Amygdala (tissue), 56 donors: ENCODE measurements at places on chromosomes 2 and 18.

DNA sequence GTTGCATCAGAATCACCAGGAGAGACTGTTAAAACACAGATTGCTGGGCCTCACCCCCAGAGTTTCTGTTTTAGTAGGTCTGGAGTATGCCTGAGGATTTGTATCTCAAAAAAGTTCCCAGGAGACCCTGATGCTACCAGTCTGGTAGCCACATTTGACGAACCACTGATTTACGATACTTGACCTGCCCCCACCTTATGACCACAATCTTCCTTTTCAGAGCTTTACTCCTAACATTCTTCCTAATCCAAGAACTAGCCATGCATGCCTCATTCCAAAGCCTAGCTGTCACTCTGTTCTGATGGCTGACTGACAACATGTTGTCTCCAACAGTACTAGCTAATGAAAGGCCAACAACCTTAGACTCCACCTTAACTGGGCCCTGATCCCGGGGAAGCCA, 191.4 kb downstream of the MBD2 start:
- DNase-seq = no peak

DNA sequence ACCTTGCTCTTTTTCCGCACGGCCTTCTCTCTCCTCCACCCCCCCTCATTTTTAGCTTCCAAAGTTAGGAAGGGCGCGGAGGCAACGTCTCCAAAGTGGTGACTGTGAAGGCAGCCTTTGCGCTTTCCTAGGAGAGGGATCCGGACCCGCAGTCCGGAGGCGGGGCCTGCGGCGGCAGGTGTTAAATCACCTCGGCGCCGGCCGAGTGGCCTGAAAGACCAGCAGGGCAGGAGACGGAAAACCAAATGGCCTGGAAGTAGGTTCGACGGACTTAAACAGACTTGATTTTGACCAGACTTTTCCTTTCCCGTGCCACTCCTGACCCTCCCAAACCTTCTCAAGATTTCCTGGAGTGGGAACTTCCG, 615 bp downstream of the GORASP2 start:
- no peak for DNase-seq

DNA sequence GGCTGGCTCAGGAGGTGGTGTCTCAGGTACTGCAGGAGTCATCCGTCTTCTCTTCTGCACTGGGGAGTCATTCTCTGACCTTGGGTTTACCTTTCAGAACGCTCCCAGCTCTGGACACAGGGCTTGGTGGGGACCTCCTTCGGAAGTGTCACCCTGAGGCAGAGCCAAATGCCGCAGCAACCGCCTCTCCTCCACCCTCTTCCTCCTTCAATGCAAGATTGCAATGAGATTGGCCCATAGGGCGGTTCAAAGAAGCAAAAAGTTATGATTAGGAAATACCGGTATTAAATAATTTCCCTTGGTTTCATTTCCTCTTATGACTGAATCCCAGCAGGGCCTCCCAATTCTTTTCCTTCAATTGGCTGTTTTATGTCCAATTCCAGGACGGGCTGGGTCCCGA, 178.8 kb downstream of the ACKR3 start:
- no peak for DNase-seq

GRCh38 chr2:210262036-210262435, 36.8 kb upstream of the ACADL start:
- no peak for DNase-seq

- no peak for DNase-seq
These were observed 7.3 kb downstream of the ALPP start for GRCh38 chr2:232385660-232386489.

- DNase-seq = no peak
These were observed 758.8 kb upstream of the DDX18 start for GRCh38 chr2:117055499-117056375.

DNA sequence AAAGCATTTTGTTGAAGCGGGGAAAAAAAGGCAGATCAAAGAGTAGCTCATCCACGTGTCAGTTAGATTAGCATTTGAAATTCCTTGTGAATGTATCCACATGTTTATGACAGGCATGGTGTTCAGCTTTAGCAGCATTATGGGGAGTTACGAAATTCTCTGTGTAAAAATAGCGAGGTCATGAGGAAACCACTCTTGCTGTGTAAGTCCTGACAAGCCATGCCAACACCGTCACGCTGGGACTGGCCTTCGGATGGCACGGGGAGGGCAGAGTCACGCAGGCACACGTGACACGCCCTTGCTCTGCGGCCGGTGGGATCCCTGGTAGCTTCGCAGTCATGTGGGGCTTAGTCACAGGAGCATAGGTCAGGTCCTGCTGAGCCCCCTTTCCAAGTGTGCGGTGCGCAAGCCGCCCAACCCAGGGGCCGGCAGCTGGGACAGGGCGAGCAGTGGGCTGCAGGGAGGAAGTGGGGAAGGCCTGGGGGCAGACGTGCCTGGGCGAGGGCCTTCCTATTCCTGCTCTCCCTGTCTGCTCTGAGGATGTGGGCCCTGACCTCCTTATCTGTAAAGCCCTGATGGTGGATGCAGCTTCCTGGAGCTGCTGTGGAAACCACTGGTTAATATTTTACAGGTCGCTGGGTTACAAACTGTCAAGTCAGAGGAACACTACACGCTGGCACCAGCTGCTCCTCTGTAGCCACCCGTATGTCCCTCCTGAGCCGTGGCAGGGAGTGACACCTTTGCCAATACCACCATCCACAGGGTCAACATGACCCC, 18.0 kb downstream of the MBP start:
- no peak for DNase-seq

DNA sequence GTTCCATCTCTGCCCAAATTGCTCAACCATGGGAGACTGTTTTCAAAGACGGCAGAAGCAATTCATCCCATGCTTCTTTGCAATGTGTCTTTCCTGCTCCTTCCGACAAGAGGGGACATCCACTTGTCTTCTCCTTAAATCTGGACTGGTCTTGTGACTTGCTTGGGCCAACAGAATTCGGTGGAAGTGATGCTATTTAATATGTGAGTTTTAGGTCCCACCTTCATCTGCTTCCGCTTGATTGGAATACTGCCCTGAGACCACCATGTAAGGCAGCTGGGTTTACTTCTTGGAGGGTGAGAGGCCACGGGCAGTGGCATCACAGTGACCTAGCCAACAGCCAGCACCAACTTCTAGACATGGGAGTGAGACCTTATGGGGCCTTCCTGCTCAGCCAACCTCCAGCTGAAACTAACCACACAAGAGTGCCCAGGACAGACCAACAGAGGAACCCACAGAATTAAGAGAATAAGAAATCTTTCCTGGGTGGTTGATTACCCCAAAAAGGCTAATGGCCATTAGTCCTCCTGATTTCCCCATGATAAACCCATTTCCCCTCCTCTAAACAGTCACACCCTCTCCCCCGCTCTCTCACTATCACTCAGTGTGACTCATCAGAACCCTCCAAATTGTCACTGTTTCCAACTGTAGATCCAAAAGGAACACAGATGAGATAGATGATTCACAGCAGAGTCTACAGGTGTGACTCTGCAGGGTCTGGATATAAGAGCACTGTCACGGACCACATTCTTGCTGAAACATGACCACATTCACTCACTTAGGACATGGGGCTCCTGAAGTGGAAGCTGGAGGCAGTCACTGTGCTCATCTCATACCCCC, 16.2 kb upstream of the RHOB start:
- DNase-seq = no peak

GRCh38 chr18:79169958-79170555, 100.9 kb downstream of the ATP9B start:
- DNase-seq = no peak

DNA sequence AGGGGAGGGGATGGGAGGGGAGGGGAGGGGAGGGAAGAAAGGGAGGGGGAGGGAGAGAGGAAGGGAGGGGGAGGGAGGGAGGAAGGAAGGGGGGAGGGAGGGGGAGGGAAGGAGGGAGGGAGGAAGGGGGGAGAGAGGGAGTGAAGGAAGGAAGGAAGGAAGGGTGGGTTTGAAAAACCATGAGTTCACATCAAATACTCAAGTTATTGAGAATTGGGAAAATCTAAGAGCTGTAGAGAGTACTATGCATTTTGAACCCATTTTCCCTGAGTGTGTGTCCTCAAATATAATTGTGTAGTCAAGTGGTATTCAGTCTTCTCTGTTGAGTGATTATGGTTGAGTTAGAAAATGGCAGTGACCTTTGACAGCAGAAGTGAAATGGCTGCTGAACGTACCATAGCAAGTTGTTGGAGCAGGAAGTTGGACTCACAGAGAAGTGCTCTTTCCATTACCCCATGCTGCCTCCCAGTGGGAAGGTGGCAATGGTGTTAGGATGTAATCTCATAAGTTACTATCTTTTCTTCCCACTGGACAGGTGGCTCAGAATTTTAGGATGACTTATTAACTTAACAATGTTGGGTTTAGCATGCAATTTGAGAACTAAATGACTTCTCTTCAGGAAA, 214.6 kb downstream of the SETBP1 start:
- no peak for DNase-seq

DNA sequence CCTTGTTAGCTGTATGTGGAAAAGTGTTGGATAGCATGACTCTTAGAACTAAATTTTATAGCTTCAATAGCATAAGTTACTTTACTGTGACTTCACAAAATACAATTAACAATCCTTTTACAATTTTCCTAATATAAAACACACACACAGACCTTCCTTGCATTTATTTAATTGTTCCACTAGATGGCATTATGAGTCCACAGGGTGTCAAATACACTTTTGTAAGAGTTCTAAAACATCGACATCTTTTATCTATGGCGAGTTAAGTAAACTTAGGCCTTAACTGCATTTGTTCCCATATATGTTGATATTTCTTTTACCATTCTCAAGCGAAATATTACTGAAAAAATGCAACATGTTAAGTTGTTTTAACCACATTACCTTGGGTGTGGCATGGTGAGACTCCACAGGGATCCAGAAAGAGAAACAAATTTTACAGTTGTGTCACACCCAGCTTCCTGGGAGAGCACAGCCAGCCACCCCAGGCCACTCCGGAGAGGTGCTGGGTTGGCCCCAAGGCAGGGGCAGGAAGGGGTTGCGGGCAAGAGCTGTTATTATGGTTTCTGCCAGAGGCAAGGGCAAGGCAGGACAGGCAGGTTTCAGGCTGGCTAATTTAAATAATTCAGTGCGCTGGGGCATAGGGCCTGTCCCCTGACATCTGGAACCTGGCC, 312.4 kb upstream of the MC4R start:
- DNase-seq = no peak

DNA sequence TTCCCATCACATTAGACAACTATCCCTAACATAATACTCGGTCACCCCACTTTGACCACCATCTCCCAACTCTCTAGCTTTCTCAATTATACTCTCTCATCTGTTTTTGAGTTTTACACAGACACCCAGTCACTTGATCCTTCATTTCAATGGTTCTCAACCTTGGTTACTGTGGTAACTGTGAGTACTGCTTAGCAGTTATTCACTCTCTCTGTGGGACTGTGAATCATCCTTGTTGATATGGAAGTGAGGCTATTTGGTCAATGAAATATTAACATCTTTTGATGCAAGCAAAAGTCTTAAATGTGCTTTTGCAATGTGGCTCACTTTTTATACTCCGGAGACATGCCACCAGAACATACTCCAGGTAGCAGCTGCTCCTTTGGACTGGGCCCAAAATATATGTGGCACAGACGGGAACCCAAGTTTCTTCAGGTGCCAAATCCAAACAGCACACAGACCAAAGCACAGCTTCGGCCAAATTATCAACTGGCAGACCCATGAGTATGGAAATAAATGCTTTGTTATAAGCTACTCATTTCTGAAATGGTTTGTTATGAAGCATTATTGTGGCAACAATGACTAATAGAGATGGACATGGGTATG, 75.0 kb upstream of the SLC25A52 start:
- no peak for DNase-seq
